ENCODE measurements at places on chromosomes 5 and 9.

DNA sequence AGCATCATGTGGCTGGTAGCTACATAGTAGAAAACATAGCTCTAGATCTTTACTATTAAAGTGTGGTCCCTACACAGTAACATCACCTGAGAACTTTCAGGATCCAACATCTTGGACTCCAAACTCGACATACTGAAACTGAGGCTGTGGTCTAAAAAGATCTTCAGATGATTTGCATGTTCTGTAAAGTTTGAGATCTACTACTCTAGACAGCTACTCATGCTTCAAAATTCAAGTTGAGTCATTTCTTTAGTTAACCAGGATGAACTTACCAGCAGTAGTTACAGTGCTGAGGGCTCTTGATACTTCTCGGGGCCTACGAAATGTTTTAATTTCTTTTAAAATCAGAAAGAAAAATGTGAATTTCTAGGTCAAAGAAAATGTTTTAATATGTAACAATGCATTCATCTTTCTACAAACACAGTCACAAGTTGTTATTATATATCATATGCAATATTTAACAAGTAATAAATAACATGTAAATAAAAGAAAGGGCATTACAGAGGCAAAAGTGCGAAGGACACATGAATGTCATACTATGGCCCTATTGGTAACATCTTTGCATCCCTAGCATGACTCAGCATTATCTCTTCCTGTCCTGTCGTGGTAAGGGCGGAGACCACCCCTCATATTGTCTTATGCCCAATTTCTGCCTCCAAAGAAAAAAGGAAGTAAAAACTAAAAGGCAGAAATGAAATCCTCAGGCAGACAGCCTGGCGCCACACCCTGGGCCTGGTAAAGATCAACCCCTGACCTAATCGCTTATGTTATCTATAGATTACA, 563.9 kb upstream of the TLE4 start:
- DNase-seq: no peak

DNA sequence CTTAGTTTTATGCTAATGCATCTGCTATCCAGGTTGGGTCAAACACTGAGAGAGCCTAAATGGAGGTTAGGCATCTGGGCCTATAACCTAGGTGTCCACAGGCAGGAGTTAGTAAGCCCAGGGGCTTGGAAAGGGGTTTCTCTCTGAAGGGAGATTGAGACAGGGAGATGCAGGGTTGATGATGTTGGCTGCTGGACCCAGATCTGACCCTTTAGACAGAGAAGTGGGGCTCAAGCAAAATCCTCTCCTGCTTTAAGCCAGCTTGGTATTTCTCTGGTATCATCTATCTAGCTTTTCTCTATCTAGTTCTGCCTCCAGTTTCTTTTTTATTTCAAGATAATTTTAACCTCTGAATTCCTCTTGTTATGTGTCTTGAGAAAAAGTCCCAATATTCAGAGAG, 18.3 kb upstream of the ANKRD55 start:
- DNase-seq: no peak

GRCh38 chr9:135925496-135926133, 18.3 kb upstream of the CAMSAP1 start:
- DNase-seq: no peak

- peak; percentile 75 for DNase-seq
Observed at GRCh38 chr9:14692470-14693250, 572 bp downstream of the ZDHHC21 start.

GRCh38 chr9:19965336-19965735, 176.5 kb upstream of the SLC24A2 start:
- no peak for DNase-seq

DNA sequence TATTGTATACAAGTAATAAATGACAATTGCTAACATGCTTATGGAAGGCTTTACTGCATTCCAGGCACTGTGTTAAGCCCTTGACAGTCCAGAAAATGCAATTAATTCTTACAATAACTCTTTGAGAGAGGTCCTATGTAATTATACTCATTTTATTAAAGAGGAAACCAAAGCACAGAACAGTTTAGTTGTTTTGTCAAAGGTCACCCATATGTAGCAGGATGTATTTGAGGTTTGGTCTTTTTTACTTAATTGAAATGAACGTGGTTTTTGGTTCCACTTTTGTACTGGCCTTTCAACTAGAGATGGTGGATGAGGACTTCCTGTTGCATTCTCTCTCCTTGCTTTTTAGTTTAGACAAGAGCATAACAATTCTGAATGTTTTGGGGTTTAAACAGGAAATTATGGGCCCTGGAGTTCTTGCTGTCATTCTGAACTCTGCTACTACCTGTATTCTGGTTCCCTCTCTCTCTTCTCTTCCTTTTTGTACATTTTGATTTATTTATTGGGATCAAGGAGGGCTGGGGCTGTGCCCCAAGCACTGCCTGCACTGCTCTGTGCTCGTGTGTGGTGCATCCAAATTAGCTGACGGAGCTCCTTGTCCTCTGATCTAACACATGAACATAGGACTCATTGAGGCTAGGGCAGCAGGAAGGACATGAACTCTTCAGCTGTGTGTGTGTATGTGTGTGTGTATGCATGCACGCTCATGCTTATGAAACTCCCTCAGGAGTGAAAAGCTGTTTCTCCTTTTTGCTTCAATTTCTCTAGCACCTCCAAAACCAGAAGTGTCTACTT, 47.4 kb downstream of the SLC28A3 start:
- peak; percentile 7 for DNase-seq

DNA sequence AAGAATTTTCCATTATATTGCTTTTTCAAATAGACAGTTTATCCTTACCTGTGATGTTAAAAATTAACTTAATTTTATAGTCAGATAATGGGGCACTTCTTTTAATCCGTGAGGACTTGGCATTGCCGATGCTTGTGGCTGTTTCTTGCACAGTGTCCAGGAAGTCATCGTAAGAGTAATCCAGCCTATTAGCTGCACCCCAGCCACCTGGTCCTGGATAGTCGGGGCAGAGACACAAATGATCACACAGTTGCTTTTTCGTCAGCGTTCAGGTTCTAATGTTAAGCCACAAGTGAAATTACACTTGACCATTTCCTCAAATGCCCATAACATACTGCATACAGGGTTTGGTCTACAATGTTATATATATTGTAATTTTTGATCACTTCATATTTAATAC, 107.4 kb downstream of the SVEP1 start:
- no peak for DNase-seq

DNA sequence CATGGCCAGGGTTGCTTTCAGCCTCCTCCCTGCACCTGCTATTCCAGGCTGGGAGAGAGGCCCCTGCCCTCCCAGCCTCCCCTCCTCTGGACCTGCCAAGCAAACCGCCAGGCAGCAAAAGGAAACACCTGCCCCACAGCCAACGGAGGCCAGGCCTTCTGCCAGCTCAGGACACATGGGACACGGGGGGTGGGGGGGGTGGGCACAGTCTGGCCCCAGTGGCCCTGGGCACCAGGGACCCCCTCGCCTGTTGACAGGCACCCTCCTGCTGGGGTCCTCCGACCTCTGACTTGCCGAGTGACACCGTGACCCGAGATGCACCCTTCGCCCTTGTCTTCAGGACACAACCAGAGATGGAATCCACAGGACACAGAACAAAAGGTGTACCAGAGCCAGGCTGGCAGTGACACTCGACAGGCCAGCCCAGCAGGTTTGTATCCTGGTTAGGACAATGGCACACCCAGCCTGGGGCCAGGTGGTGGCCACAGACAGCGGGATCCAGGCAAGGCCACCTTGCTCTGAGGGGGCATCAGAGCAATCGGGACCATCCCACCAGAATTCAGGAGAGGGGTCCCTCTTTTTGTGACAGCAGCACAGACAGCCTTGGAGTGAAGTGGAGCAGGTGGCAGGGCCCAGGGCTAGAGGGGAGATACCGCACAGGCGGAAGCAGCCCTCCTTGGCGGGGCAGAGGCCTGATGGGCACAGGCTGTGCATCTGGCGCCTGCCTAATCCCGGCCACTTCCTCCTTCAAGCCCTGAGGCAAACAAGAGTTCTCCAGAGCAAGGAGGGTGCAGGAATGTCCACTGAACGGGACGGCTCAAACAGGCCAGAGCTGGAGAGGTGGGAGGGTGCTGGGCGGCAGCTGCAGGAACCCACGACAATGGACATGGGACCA, 1.3 kb upstream of the TMEM210 start:
- DNase-seq: no peak

DNA sequence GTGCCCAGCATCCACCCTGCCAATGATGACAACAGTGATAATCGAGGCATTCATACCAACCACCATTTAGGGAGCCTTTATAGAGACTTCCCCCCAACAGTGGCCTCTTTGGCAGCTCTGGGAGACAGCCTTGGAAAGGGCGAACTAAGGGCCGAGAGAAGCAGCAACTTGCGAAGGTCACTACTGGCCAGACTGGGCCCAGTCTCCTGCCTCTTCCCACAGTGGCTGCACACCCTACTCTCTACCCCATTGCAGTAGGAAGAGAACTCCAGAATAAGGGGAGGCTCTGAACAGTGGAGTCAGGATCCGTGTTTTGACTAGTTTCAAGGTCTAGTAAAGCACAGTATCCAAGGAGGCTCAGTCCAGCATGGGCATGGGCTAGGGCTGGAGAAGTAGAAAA, 5.3 kb downstream of the LHX6 start:
- DNase-seq: no peak

DNA sequence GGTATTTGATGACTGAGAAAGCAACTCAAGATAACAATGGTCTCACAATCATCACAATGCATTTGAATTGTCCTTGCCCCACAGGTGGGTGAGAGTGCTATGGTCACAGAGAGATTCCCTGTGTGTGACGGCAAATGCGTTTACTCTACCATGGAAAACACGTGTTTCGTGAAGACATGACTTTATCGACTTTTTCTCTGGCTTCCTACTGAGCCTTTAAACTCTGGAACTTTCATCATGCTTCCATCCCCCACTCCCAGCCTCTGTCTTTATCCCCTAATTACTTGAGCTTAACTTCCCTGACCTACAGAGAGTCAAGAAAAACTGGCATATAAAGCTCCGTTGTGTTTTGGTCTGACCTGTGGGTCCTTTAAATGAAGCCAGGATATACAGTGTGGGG, 414.1 kb upstream of the CLINT1 start:
- DNase-seq: no peak

DNA sequence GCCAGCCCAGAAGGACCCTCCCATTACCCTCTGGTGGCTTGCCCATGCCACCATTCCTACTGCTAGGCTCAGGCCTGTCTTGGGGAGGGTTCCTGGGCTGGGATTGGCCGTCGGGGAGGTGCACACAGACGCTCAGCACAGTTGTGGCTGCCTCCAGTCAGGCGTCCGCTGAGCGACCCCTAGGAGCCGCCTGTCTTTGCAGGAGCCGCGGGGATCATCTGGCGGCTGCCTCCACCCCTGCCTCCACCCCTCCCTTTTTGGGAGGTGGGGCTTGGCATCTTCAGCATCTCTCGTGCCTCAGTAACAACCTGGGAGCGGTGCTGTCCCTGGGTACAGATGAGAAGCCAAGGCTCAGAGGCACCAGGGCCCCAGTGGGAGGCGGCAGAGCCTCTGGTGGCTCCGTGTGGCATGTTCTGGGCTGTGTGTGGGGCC, 39.6 kb downstream of the RXRA start:
- DNase-seq: peak; percentile 96

GRCh38 chr5:135950611-135951010, 4.2 kb downstream of the LECT2 start:
- DNase-seq: no peak

GRCh38 chr9:137217276-137218211, 4.5 kb downstream of the RNF208 start:
- no peak for DNase-seq

GRCh38 chr9:2158111-2158610, 143.0 kb downstream of the SMARCA2 start:
- DNase-seq: peak; percentile 92

DNA sequence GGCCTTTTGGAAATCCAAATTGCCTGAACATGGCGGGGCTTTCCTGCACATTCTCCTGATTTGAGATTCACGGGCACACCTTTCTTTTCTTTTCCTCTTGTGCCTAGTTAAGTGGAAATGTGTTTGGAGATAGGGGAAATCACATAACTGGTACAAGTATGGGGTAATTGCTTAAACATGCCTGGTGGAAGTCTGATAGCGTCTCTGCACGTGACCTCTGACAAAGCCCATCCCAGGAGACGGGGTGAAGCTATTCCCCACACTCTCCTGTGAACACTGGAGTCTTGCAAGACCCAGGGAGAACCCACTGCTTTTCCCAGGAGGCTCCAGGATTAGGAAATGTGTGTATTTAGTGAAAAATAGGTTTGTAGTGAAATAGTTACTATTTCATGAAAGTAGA, 2.9 kb upstream of the REEP2 start:
- DNase-seq: no peak

GRCh38 chr5:100797861-100798260, 105.2 kb downstream of the ST8SIA4 start:
- no peak for DNase-seq

DNA sequence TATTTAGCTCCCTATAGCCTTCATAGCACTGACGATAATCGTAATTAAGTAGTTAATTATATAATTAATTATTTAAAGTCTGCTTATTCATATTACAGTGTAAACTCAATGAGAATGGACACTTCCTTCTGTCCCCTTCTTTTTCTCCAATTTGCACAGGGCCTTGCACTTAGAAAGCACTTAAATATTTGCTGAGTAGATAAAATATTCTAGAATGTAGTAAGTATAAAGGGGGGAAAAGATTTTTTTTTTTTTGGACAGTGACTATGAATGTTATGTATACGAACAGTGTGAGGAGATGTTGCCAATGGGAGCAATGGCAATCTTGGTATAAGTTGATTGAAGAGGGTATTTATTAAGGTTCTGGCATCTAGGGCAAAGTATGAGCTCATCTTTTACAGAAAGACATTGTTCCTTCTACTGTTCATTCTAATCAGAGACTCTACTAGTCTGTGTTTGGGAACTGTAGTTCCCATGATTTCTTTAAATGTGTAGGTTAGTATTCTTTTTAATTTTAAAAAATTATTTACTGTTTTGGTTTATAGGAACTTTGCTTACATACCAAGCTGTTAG, 49.4 kb downstream of the YTHDC2 start:
- no peak for DNase-seq

DNA sequence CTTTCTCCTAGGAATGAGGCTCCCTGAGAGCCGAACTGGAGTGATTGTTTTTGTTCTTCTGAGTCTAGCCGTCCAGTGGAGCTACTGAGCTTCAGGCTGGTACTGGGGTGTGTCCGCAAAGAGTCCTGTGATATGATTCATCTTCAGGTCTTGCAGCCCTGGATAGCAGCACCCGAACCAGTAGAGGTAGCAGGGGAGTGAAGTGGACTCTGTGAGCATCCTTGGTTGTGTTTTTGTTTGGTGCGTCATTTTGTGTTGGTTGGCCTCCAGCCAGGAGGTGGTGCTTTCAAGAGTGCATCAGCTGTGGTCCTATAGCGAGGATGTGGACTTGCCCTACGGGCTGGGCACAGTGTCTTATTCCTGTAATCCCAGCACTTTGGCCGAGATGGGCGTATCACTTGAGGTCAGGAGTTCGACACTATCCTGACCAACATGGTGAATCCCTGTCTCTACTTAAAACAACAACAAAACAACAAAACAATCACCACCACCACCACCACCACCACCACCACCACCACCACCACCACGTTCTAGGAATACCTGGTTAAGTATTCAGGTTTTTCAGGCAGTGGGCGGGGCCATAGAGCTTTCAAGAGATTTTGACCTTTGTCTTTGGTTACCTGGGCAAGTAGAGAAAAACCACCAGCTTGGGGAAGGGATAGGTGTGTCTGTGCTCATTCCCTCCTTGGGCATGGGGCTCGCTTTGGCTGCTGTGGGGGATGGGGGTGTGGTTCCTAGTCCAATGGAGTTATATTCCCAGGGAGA, 154.0 kb downstream of the WDR70 start:
- DNase-seq: no peak
